ENCODE measurements at places on chromosomes 3 and 15. TPM values are rescaled to one million over a fixed set of nuclear protein-coding genes. Genes with fewer than 3 reads are reported as not detected.

P2RY1 gene
- 0.38 TPM for total RNA-seq

CORO2B gene
- 12.3 TPM for total RNA-seq

ZIC4 gene
- not detected for total RNA-seq

TRH gene
- under 0.01 TPM for total RNA-seq
